Heart left ventricle (tissue), 16 donors: ENCODE measurements at places on chromosomes 11 and 22. TPM values are rescaled to one million over a fixed set of nuclear protein-coding genes. Genes with fewer than 3 reads are reported as not detected.

LINC01488 gene
- not detected for polyA plus RNA-seq

MRGPRF gene
- polyA plus RNA-seq = 4.2 TPM

DNA sequence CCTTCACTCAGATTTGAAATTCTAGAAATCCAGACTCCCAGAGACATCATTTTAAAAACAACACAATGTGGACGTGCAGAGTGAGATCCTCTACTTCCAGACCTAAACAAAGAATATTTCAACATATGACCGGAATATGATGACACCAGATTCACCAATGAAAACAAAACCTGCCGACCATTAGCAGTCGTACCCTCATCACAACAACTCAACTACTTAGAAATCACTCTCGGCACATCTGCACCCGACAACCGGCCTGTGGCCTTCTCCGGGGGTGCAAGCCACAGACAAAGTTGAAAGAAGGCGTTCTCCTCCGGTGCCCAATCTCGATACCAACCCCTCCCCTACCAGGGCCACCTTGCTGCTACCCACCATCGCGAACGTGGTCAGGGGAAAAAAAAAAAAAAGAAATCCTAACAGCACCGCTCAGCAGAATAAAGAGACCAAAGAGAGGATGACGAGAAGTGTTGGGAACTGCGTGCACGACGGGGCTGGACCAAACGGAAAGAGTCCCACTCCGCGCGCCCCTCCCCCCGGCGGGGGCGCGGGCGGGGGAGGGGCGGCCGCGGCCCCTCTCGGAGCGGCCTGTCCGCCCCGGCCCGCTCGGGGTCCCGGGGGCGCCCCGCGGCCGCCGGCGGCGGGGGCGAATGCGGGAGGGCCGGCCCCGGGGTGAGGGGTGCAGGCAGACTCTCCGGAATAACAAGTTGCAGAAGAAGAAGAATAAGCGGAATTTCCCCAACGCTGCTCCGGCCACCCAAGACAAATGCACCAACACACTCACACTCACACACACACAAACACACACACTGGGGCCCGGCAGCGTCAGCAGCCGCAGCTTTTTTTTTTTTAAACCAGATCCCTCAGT is 1.7 kb downstream of the PHF21A start:
- DNase-seq = peak; percentile 67

- no peak for DNase-seq
These were observed 11.5 kb downstream of the TMPRSS13 start for GRCh38 chr11:117917591-117918151.

DNA sequence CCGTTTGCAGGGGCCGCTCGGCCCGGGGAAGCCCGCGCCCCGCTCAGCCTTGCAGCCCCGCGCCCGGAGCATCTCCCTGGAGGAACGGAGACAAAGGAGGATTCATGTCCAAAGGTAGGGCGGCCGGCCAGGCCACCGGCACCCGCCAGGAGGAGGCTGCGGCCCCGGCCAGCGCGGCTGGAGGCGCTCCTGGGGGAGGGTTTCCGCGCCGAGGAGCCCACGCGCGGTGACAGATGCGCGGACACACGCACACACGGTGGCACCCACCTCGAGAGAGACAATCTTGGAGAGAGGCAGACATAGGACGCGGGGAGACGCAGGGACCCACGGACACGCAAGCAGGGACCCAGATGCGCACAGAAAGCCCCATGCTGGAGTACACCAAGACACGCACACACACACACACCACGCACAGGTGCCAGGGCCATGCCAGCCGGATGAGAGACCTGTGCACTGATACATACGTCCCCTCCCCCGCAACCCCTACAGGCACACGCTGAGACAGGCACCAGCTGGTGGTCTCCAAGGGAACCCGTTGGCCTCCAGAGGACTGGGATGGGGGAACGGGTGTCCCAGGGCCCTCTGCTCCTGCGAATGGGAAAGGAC is 7.8 kb downstream of the SEPTIN3 start:
- no peak for DNase-seq

DNA sequence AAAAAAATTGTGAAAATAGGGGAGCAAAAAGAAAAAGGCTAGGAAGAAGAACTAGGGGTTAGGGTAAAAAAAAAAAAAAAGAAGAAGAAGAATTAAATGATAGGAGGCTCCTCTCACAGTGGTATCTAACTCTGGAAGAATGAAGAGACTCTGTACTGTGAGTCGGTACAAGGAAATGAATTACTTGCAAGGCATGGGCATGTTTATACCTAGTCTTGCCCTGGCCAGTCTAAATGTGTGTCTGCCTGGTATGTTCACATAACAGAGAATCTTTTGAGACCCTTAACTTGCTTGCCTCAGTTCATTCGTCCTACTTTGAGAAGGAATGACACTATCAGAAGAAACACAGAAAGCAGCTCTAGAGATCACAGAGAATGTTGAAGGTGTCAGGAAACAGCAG is 159.6 kb downstream of the SWAP70 start:
- no peak for DNase-seq

DNA sequence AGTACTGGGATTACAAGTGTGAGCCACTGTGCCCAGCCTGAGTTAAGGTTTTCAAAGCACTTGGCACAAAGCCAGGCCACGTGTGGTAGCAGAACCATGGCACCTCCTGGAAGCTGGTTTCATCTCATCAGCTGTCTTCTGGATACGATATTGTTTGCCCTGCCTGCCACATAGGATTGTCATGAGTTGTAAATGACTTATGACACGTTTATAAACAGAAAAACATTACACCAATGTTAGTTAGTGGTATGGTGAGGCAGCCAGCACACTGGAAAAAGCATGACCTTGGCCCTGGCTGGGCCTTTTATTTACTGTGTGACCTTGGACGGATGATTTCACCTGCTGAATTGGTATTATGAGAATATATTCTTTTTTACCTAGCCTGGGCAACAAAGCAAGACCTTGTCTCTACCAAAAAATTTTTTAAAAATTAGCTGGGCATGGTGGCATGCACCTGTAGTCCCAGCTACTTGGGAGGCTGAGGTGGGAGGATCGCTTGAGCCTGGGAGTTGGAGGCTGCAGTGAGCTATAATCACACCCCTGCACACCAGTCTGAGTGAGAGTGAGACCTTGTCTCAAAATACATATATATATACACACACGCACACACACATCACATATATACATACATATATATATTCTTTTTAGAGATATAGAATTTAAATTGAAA is 24.0 kb upstream of the MYH9 start:
- DNase-seq = no peak

DNA sequence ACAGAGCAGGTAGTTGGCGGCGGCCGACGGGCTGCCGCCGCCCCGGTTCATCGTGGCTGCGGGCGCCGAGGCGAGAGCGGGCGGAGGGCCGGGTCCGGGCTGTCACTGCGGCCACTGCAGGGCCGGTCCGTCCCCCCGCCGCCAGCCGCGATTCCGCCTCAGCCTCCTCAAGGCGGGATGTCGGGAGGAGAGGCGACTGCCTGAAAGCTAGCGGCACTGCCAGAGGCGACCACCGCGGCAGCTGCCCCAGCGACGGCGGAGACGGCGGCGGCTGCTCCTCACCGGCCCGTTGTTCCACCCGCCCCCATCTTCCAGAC is 234 bp downstream of the SESN3 start:
- DNase-seq = no peak
